ENCODE measurements at places on chromosomes 7 and 10.

DNA sequence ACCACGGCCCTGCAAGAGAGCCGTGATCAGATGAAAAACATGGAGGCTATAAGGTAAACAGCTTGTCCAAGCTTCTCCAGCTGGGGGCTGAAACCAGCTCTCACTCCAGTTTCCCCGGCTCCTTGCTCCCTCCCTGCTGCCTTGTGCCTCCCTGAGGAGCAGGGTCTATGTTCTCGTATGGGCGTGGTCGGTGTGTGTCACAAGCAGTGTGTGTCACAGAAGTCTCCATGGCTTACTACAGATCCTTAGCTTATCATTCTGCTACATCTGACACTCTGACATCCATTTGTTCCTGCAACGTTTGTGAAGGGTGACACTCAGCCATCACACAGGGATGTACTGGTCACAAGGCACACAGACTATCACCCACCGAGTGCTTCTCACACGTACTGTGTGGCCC, 54.6 kb downstream of the CSGALNACT2 start:
- DNase-seq = peak; percentile 6

DNA sequence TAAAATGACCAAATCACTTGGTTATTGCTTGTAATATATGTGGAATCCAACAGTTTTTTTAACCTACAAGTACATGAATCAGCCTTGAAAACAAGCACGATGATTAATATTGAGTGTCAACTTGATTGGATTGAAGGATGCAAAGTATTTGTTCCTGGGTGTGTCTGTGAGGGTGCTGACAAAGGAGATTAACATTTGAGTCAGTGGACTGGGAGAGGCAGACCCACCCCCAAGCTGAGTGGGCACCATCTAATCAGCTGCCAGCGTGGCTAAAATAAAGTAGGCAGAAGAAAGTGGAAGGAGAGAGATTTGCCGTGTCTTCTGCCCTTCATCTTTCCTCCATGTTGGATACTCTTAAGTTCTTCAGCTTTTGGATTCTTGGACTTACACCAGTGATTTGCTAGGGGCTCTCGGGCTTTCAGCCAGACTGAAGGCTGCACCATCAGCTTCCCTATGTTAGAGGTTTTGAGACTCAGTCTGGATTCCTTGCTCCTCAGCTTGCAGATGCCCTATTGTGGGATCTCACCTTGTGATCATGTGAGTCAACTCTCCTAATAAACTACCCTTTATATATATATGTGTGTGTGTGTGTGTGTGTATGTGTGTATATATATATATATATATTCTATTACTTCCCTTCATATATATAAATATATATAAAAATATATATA, 118.4 kb upstream of the WDR11 start:
- DNase-seq = no peak

GRCh38 chr7:66630531-66630930, 1.9 kb downstream of the KCTD7 start:
- DNase-seq = no peak

- no peak for DNase-seq
Measured at GRCh38 chr10:95835149-95835860, 72.5 kb upstream of the CC2D2B start.

- no peak for DNase-seq
Measured at GRCh38 chr7:2086229-2086628, 146.5 kb downstream of the MAD1L1 start.

- no peak for DNase-seq
Measured at GRCh38 chr10:109957092-109957797, 33.9 kb upstream of the XPNPEP1 start.

GRCh38 chr7:23168111-23168885, 13.6 kb upstream of the NUP42 start:
- no peak for DNase-seq

GRCh38 chr10:35216303-35216905, 89.8 kb downstream of the CREM start:
- DNase-seq = no peak

- DNase-seq = no peak
Measured at GRCh38 chr10:97074256-97075145, 111.3 kb downstream of the SLIT1 start.

GRCh38 chr7:141272417-141272816, 198.6 kb downstream of the TMEM178B start:
- DNase-seq = no peak

DNA sequence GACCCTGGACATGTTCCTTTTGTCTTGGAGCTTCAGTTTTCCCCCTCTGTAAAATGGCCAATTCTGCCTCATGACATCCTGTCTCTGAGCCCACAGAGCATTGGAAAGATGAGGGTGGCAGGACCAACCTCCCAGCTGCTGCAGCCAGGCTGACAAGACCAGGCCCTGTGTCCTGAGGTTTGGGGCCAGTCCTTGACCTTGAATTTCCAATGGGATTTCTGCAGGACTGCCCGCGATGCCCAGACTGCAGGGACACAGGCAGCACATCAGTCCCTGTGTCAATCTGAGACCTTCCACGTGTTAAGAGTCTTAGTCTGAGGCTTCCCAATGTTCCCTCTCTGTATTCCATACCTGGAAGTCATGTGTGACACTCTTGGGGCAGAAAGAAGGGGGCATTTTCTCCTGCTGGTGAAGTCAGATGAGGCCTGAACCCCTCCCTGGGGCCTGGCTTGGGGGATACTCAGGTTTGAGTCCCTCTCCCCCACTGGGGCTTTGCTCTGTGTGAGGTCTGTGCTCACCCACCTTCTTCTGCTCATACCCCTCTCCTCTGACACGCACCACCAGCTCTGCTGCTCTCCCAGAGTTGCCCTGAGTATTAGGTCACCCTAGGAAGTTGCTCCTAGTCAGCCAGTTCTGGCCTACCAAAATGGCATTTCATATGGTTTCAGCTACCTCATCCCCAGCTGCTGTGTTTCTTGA, 79.2 kb downstream of the ADCY1 start:
- no peak for DNase-seq

DNA sequence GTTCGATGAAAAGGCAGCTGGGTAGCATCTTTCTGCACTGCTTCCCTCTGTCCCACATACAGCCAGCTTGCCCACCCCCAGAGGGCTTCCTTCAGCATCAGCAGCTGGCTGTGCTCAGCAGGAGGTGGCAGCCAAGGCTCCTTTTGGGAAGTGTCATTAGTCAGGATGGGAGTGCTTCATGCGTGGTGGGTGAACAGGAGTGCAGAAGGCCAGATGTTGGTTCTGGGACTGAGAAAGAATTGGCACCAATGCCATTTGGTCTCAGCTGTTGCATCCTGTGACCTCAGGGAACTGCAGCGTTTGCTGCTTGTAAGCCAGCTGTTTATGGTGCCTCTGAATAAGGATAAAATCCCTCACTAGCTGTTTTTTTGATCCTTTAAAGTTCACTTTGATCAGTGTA, 131.1 kb upstream of the SORCS3 start:
- no peak for DNase-seq

DNA sequence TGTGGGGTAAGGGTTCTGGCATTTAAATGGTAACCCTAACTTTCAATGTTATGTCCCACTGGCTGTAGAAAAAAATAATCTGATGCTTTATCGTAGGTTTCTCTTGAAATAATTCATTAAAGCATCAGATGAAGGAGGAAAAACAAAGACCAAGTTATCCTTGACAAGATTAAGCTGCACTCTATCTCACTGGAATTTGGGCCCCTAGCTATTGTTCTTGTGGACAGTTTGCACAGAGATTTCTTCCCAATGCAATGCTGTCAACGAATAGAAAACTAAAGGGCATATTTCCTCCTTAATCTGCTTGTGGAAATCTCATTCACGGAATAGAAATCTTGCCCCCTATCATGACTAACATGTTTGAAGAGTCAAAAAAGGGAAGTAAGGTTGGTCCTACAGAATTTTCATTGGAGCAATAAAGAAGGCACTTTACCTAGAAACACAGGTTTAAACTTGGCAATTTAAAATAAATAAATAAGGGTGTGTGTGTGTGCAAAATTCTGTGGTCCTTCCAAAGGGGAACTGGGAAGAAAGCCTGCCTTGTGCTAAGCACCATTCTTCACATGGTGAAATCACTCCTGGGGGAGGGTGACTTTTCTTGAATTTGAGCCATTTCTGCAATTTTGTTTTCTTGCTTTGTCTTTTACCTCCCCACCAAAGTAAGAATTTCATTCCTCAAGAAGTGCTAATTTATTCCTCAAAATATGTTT, 242.8 kb downstream of the GLI3 start:
- DNase-seq = no peak

- no peak for DNase-seq
Measured at GRCh38 chr7:130143986-130144311, 61.3 kb downstream of the TMEM209 start.

DNA sequence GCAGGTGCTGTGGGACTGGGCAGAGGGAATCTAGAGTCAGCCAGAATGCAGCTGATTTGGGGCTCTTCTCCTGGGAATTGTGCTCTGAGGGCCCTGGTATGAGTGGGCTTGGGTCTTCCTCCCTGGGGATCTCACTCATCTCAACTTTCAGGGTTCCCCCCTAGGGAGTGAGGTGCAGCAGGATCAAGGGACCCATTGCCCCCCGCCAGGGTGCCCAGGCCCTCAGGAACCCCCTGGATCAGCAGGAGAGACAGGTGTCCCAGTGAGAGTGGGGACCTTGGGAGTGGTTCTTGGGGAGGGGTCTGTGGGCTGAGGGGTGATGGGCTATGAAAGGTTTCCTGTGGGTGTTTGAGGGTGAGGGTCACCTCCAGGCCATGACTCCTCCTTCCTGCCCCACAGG, 17.6 kb upstream of the VOPP1 start:
- DNase-seq = no peak

DNA sequence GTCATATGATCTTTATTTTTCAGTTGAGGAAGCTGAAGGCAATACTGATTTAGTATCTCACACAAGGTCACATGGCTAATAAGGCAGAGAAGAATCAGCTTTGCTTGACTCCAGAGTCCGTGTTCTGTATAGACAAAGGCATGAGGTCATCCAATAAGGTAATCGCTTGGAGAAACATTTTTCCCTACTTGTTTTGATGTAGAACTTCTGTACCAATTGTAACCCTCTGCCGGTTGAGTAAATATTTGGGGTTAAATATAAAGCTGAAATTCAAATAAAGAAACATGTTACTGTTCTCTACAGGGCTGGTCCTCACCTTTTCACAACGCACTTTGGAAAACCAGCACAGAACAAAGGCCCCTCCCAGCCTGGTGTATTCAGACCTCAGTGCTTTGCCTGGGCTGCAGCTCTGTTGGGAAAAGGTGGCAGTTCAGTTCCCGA, 83.0 kb upstream of the INSYN2A start:
- no peak for DNase-seq

DNA sequence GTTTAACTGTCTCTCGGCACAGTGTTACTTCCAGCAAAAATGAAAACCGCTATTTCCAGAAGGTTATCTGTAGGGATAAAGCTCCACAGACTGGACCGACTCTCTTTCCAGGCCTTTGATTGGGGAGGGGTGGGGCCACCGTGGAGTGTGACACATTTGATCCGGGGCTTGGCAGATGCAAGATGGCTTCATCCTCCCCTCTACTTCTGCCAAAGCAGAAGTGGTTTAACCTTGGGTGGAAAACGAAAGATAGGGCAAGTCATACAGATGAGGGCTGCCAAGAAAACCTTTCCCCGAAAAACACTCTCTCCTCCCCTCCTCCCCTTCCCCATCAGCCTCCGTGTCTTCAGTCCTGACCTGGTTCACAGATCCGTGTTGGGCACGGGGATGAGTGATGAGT, 139.7 kb upstream of the SH2B2 start:
- DNase-seq = no peak

DNA sequence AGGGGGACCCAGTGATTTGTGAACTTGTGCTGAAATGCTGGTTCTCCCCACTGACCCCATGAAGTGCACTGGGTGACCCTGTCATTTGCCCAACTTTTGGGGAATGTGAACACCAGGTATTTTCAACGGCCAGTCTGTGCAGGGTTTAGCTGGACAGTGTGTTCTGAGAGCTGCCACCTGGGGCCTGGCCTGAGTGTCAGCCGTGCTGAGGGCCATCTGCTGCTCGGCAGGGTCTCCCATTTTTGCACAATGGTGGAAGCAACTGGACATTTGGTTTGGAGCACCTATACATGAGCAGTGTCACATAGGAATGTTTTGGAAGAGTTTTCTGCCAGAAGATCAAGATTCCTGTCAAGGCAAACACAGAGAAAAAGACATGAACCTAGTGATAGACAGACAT, 5.2 kb downstream of the CHN2 start:
- DNase-seq = no peak

GRCh38 chr10:1036341-1036791, 10.7 kb upstream of the IDI2 start:
- DNase-seq = no peak

Measured in hepatic stellate cell (primary cell).